ENCODE measurements at places on chromosomes 5 and 9.

DNA sequence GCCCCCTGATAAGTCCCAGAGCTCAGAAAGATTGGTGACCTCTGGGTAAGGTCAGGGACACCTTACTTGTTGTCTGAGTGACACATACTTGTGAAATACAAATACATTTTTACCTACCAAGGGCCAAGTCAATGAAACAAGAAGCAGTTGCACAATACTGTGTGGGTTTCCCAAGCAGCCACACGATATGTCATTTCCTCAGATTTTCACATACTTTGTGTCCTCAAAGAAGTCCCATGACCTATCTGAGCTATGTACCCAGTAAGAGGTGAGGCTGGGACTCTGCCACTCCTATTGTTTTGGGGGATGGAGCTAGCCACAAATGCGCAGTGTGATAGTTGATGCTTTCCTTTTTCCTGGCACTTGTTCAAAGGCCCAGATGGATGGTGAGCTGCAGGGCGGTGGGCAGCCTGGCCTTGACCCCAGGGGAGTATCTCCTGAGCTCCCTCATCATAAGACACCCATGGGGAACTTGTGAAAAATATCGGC lies 4.8 kb upstream of the SLC25A51 start:
- DNase-seq, result no peak

DNA sequence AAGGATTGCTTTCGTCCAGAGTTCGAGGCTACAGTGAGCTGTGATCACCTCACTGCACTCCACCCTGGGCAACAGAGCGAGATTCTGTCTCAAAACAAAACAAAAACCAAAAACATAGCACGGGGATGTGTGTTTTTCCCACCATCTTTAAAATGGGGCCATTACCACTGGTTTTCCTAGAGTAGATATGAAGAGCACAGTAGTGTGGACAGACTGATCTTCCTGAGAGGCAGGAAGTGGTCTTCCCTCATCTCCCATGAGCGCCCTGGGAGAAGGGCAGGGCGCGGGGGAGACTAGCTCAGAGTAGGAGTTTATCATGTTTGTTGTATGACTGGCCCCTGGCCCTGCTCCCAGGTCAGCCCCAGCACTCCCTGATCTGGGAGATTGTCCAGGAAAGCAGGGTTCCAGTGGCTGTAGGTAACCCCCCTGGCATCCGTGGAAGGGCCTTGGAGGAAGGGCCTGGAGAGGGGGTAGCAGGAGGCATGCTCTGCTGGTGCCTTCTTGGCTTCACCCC lies 2.3 kb downstream of the SUSD3 start:
- no peak for DNase-seq

DNA sequence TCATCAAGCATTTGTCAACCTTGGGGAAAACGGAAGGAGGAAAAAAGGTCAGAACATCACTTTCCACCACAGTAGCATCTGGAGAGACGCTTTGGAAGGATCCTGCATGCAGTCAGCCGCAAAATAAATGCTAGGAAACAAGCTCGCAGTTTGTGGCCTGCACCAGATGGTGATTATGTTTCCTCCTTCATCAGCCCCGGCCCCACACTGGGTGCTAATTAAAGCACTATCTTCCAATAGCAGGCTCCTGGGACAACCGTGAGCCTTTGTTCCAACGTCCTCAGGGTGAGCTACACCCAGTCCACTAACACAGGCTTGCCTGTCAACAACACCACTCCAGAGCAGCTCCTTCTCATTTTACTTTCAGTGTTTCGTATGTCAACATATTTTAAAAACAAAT lies 64.0 kb downstream of the RNF130 start:
- no peak for DNase-seq

DNA sequence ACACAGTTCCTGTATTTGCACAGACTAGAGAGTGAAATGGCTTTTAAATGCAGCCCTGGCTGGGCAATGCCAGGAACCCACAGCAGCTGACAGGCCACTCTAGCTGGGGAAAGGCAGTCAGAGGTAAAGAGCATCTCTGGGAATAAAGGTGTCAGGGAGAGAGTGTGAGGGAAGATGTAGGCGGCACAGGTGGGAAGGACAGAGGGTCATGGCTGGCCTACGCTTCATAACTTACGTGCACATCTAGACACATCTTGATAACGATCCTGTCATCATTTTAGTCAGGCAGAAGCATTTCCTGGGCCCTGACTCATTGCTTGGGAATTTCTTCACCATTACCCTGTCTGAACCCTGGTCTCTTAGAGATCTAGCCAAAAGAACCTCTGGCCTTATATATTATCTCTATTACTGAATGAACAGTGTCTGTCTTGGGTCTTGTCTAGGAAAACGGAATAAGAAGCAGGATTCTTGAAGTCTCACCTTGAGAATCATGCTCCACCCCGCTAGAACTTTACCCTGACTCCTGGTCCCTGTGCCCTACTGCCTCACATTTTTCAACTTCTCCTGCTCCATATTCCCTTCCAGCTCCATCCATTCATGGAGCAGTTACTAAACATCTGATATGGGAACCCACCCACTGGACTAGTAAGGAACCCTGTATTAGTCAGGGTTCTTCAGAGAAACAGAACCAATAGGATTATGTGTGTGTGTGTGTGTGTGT lies 106.4 kb upstream of the ELL2 start:
- no peak for DNase-seq

- no peak for DNase-seq
Observed at GRCh38 chr9:136378170-136379002, 4.9 kb upstream of the CARD9 start.

DNA sequence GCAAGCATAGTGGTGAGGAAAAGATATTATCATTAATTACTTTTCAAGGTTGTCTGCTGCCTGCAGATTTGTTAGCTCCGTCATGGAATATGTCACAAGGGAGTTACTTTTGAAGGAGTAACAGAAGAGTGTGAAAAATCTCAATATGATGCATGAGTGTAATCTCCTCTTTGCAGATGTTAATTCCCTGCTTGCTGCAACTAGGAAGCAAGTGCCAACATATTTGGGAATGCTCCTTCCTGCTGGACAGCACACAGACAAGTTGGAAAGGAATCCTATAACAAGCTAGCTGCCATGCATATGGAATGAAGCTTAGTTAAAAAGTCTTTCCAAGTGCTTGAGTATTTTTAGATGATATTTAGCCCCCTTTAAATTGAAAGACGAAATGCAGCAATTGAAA lies 2023.6 kb upstream of the CDH6 start:
- no peak for DNase-seq

DNA sequence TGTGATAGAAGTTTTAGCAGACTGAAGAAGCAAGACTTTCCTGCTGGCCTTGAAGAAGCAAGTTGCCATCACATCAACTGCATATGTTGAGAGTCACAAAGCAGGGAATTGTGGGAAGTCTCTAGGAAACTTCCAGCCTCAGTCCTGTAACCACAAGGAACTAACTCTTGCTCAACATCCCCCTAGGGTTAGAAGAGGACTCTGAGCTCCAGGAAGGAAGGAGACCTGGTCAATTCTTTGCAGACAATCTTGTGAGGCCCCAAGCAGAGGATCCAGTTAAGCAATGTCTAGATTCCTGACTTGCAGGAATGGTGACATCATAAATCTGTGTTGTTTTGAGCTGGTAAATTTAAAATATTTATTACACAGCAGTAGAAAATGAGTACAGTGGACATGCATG lies 18.6 kb upstream of the ZNF366 start:
- DNase-seq, result no peak

DNA sequence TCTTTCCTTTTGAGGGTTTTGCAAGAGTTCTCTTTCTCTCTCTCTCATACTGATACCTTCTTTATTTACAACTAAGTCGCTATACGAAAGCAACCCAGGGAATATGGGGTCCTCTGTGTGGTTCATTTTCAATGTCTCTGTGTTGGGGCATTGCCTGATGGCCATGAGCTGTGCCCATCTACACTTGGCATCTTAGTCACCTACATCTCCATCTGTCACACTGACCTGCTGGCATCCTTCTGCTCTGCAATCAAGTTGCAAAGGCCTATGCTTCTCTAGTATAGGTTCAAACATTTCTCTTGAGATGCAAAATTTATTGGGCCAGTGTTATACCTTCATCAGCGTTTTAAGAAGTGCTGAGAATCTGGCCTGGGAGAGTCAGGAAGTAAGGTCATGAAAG lies 228.2 kb downstream of the MTRR start:
- no peak for DNase-seq

DNA sequence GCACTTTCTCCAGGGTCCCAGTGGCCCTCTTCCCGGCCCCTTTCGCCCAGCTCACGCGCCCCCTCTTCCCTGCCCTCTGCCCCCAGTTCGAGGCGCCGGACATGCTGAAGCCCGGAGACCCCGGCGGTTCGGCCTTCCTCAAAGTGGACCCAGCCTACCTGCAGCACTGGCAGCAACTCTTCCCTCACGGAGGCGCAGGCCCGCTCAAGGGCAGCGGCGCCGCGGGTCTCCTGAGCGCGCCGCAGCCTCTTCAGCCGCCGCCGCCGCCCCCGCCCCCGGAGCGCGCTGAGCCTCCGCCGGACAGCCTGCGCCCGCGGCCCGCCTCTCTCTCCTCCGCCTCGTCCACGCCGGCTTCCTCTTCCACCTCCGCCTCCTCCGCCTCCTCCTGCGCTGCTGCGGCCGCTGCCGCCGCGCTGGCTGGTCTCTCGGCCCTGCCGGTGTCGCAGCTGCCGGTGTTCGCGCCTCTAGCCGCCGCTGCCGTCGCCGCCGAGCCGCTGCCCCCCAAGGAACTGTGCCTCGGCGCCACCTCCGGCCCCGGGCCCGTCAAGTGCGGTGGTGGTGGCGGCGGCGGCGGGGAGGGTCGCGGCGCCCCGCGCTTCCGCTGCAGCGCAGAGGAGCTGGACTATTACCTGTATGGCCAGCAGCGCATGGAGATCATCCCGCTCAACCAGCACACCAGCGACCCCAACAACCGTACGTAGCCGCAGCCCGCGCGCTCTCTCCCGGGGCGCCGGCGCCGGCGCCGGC lies 1.0 kb downstream of the PRDM6 start:
- no peak for DNase-seq

GRCh38 chr5:40906351-40906751 lies 2.9 kb upstream of the C7 start:
- no peak for DNase-seq

DNA sequence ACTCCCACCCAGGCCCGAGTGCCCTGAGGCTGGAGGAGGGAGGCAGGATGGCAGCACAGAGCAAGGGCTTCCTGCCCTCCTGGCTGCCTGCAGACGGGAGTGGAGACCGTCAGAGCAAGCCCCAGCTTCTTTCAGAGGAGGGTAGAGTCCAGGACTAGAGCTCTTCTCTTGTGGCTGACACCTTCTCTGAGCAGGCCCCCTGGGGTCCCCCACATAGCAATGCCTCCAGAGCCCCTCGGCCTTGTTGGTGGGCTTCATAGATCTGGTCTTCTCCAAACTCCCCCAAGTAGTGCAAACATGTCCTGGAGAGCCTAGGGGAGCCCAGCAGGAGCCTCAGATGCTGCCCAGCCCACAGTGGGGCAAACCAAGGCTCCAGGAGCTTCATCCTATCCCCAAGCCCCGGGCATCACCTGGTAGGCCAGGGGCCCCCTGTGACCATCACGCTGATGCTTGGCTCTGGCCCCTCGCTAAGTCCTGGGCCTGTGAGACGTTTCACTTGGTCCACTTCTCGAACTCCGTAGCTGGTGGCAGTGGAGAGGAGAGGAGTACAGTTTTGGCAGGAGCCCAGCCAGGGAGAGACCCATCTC lies 2.0 kb downstream of the MZB1 start:
- DNase-seq, result no peak

DNA sequence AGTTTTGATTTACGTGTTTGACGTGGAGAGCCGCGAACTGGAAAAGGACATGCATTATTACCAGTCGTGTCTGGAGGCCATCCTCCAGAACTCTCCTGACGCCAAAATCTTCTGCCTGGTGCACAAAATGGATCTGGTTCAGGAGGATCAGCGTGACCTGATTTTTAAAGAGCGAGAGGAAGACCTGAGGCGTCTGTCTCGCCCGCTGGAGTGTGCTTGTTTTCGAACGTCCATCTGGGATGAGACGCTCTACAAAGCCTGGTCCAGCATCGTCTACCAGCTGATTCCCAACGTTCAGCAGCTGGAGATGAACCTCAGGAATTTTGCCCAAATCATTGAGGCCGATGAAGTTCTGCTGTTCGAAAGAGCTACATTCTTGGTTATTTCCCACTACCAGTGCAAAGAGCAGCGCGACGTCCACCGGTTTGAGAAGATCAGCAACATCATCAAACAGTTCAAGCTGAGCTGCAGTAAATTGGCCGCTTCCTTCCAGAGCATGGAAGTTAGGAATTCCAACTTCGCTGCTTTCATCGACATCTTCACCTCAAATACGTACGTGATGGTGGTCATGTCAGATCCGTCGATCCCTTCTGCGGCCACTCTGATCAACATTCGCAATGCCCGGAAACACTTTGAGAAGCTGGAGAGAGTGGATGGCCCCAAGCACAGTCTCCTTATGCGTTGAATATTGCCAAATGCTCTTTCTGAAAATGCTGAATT lies 850 bp downstream of the RRAGA start:
- no peak for DNase-seq

Data from stimulated activated CD4-positive, alpha-beta T cell treated with anti-CD3 and anti-CD28 coated beads, Interleukin-1b, Interleukin-23, amount 100 ng/mL, for 4 hours (primary cell).